CD8-positive, alpha-beta T cell (primary cell): ENCODE measurements at places on chromosomes 7 and 10. TPM values are rescaled to one million over a fixed set of nuclear protein-coding genes. Genes with fewer than 3 reads are reported as not detected.

DNA sequence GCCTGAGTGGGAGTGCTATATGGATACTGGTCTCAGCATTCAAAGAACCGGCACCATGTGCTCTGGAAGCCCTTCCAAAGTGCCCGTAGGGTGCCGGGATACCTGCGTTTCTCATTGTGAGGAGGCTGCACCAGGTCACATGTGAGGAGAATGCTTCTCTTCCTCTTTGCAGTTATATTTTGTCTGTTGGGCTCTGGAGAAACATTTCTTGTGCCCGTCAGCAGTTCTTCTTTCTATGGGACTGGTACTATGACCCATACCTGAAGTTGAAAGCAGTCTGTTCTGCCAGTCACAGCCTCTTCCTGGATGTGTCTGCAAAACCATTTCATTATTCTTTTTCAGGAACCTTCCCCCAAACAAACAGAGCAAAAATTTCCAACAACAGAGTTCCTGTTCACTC lies 465.0 kb downstream of the SUGCT start:
- DNase-seq: no peak

GRCh38 chr7:151683615-151684407 lies 164.1 kb upstream of the RHEB start:
- no peak for DNase-seq

DNA sequence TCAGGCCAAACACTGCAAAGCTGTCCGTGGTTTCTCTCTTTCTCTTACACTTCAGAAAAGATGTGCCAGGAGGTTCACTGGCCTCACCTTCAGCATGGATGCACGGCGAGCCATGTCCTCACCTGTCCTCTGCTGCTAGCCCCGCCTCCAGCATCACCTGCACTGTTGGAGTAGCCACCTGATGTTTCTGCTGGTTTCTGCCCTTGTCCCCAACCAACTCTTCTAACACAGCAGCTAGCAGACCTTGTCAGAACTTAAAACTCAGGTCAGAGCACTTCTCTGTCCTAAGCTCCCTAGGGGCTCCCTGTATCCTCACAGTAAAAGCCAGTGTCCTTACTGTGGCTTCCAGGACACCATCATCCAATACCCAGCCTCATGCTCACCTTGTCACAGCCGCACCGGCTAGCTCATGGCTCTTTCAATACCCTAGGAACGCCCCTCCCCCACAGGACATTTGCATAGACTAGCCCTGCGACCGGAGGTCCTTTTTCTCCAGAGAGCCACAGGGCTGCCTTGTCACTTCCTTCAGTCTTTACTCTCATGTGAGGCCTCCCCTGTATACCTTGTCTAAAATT lies 15.2 kb downstream of the PALD1 start:
- no peak for DNase-seq

GRCh38 chr10:34786464-34786863 lies 28.6 kb downstream of the PARD3 start:
- DNase-seq: no peak

GRCh38 chr10:132164761-132165278 lies 21.9 kb upstream of the DPYSL4 start:
- DNase-seq: no peak

DNA sequence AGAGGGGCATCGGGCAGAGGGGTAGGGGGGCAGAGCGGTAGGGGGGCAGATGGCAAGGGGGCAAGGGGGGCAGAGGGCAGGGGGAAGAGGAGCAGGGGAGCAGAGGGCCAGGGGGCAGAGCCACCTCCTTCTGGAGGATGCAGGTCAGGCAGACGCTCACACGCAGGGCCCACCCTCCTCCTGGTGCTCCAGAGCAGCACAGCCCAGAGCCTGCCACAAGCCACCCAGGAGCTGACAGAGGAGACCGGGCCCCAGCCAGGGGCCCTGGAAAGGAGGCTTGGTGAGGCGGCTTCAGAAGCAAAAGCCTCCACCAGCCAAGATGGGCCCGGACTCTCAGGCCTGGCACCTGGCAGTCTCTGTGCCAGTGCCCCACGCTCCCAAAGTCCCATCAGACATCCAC lies 13.1 kb downstream of the MAD1L1 start:
- no peak for DNase-seq

GRCh38 chr7:103447073-103447960 lies 1.3 kb upstream of the SLC26A5 start:
- DNase-seq: no peak

DNA sequence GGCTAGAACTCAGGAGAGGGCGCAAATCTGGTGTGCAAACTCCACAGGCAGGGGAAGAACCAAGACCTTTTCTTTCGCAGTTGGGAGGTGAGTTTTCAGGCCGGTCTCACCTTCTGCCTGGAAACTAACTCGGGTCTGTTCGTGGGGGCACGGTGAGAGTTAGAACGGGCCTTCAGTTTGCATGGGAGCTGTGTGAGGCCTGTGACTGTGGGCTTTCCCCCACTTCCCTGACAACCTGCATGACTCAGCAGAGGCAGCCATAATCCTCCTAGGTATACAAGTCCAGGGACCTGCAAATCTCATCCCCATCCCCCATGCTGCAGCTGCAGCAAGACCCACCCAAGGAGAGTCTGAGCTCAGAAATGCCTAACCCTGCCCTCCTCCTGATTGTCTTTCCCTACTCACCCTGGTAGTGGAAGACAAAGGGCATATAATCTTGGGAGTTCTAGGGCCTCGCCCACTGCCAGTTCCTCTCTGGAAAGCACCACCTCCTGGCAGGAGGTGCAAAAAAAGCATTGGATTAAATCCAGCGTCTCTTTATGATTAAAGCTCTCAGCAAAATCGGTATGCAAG lies 194.9 kb upstream of the ETV1 start:
- DNase-seq: no peak

GRCh38 chr10:70090013-70090412 lies 37.4 kb downstream of the MACROH2A2 start:
- DNase-seq: no peak

GRCh38 chr10:61898435-61898778 lies 3.1 kb upstream of the ARID5B start:
- no peak for DNase-seq

- no peak for DNase-seq
Measured at GRCh38 chr10:121459622-121460453, 138.4 kb downstream of the FGFR2 start.

DNA sequence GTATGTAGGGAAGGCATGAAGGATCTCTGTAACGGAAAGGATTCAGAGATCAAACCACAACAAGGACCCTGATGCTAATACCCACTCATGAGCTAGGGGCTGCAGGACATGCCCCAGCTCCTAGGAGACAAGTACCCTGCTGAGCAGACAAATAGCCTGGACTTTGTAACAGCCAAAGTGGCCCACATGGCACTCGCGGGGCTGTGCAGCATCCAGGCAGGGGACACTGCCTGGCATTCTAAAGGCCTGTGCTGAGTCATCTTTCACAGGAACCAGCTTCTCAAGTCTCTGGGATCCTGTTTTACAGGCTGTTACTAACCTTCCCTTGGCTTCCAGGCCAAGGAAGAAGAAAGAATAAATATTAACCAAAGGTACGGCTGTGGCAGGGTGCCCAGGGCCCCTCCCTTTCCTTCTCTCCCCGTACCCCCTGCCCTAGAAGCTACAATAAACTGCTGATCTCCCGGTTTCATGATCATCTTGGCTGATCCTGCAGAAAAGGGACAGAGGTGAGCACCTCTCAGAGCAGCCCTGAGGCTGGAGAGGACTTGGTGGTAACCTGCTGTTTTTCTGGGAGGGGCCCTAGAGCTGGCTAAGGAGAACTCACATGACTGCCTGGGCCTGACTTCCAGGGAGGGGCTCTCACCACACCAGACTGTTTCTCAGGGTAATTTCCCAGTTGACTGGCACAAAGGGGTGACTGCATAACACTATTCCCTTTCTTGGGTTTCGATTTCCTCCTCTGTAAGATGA lies 4.2 kb upstream of the RPEL1 start:
- DNase-seq: no peak

GRCh38 chr7:131720703-131721102 lies 164.3 kb upstream of the PODXL start:
- DNase-seq: no peak

- DNase-seq: no peak
Measured at GRCh38 chr7:19104811-19105210, 12.6 kb downstream of the TWIST1 start.

DNA sequence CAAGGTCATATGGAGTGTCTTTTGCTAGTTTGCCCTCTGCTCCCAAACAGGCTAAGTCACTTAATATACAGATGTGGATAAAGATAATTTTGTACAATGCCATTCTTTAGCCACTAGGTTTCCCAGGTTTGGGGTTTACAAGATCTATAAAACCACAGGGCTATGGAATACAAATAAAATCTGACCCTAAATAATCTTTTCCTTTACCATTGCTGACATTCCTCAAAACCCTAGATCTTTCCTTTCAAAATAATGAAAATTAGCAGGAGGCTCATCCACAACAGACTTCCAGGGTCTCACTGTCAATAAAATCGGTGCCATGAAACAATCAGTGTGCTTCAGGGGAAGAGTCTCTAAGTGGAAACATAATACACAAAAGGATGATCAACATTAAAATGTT lies 148.4 kb downstream of the CPEB3 start:
- no peak for DNase-seq

- no peak for DNase-seq
Measured at GRCh38 chr10:11725912-11726311, 16.3 kb upstream of the ECHDC3 start.

GRCh38 chr10:78045237-78045636 lies 11.6 kb downstream of the RPS24 start:
- no peak for DNase-seq

AOC1 gene
- not detected for total RNA-seq

PCDH15 gene
- not detected for total RNA-seq

ABCB4 gene
- 0.25 TPM for total RNA-seq

PRKAG2 gene
- 41.8 TPM for total RNA-seq

ODAD2 gene
- not detected for total RNA-seq

PLPP4 gene
- total RNA-seq: not detected
